ENCODE measurements at places on chromosomes 12 and 14. TPM values are rescaled to one million over a fixed set of nuclear protein-coding genes. Genes with fewer than 3 reads are reported as not detected.
A peak's percentile ranks its signal among the peaks of the same experiment; 100 is the strongest.

The ZNF26 gene
- polyA plus RNA-seq, result 2.3 TPM

The PTPRO gene
- polyA plus RNA-seq, result 0.29 TPM

The CHGA gene
- 0.14 TPM for polyA plus RNA-seq

The SDSL gene
- polyA plus RNA-seq, result 3.3 TPM

The ACTR6 gene
- 16.8 TPM for polyA plus RNA-seq

The BEGAIN gene
- polyA plus RNA-seq, result 0.20 TPM

The FLVCR2 gene
- polyA plus RNA-seq, result 1.1 TPM

The GLS2 gene
- polyA plus RNA-seq, result 0.59 TPM

GRCh38 chr14:60356906-60357550, 108.0 kb downstream of the PPM1A start:
- DNase-seq, result no peak

- DNase-seq, result no peak
Observed at GRCh38 chr12:15601210-15601800, 187.9 kb downstream of the EPS8 start.

DNA sequence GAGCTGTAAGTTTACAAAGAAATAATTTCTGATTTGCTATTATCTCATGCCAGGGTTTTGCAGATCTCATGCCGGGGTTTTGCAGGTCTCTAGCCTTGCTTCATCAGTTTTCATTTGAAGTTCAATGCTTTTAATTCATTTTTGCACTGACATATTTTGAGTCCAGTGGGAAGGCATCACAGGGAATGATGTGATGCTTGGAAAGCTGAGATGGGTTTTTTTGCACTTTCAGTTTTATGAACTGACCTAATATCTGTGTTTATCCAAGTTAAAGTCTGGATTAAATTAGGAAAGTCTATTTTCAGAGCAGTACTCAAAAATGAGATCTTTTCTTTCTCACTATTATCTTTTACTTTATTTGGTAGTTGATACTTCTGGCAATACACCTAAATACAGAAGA, 23.6 kb upstream of the REP15 start:
- no peak for DNase-seq

- DNase-seq, result no peak
Observed at GRCh38 chr14:102544046-102544746, 34.6 kb upstream of the ANKRD9 start.

GRCh38 chr12:123058980-123059379, 78.5 kb downstream of the ARL6IP4 start:
- DNase-seq, result no peak

- no peak for DNase-seq
Observed at GRCh38 chr14:99143793-99144192, 128.2 kb downstream of the BCL11B start.

- DNase-seq, result peak; percentile 18
Observed at GRCh38 chr14:106605548-106606448, 1079.4 kb downstream of the TMEM121 start.

DNA sequence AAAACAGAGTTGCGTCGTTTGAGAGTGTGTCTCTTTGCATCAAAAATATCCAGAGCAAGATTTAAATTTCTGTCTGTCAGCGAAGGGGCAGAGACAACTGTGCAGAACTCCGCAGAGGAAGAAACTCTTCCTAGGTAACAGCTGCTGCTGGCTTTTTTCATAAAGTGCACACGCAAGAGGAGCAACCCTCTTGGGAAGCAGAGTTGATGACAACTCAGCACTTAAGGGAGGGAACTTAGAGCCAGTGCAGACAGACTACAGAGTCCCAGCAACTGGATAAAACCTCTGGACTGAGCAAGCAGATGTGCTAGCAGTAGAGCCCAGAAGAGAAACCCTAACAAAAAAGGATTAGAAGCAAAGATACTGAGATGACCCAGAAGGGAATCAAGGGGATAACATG, 337.1 kb downstream of the PCNX1 start:
- DNase-seq, result no peak

GRCh38 chr12:16189849-16190248, 87.6 kb downstream of the SLC15A5 start:
- DNase-seq, result no peak

GRCh38 chr14:91279354-91279753, 34.9 kb upstream of the GPR68 start:
- no peak for DNase-seq

- DNase-seq, result no peak
Observed at GRCh38 chr14:51607711-51608110, 44.0 kb upstream of the FRMD6 start.

GRCh38 chr14:49056021-49056420, 530.2 kb downstream of the RPS29 start:
- DNase-seq, result no peak

- no peak for DNase-seq
Observed at GRCh38 chr14:44778604-44779003, 183.1 kb downstream of the KLHL28 start.

GRCh38 chr12:68844788-68845695, 37.1 kb downstream of the MDM2 start:
- DNase-seq, result no peak

GRCh38 chr12:58106195-58106594, 164.8 kb downstream of the ATP23 start:
- no peak for DNase-seq
